Activated CD4-positive, alpha-beta T cell treated with anti-CD3 and anti-CD28 coated beads, Interleukin-10, Interleukin-2, amounts not matched to agents 100 ng/mL and 50 ng/mL, durations not matched to agents 16 hours and 8 hours (primary cell): ENCODE measurements at places on chromosomes 5 and 9.

DNA sequence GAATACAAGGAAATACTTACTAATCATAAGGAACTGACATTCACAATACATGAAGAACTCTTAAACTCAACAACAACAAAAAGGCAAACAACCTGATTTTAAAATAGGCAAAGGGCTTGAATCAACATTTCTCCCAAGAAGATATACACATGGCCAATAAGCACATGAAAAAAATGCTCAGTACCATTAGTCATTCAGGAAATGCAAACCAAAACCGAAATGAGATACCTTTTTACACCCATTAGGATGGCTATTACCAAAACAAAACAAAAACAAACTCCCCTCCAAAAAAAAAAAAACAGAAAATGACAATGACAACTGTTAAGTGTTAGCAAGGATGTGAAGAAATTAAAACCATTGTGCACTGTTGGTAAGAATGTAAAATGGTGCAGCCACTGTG lies 104.1 kb upstream of the ZNF462 start:
- no peak for DNase-seq

GRCh38 chr5:78634229-78634628 lies 14.3 kb downstream of the LHFPL2 start:
- DNase-seq = no peak

DNA sequence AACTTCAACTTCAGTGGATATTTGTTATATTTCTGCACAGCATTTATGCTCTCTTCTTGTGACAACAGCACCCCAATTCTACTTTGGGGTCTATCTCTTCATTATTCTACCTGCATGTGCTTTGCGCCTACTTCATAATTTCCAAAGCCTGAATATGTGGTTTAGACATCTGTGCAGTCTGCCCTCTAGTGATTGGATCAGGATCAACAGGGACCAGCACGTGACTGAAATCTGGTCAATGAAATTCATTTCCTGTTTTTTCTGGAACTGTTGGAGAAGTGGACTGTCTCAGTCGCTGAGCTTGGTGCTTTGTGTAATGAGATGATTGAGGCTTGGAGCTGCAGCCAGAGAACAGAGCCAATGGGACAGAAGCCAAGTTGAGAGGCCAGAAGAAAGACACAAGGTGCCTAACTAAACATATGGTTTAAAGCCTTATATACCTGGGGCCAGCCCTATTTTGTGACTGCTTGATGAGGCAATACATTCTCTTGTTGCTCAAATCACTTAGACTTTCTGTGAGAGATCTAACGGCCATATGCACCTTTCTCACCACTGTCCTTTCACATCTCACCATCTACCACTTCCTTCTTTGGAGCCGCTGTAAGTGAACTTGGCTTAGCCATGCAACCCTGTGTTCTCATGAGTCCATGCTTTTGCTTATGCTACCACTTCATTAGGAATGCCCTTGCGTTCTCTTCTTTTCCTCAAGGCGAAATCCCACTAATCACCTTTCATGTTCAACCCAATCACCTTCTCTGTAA lies 68.8 kb upstream of the PPP2R2B start:
- DNase-seq = peak; percentile 13

- DNase-seq = no peak
Measured at GRCh38 chr5:88877826-88878225, 5.2 kb downstream of the MEF2C start.

DNA sequence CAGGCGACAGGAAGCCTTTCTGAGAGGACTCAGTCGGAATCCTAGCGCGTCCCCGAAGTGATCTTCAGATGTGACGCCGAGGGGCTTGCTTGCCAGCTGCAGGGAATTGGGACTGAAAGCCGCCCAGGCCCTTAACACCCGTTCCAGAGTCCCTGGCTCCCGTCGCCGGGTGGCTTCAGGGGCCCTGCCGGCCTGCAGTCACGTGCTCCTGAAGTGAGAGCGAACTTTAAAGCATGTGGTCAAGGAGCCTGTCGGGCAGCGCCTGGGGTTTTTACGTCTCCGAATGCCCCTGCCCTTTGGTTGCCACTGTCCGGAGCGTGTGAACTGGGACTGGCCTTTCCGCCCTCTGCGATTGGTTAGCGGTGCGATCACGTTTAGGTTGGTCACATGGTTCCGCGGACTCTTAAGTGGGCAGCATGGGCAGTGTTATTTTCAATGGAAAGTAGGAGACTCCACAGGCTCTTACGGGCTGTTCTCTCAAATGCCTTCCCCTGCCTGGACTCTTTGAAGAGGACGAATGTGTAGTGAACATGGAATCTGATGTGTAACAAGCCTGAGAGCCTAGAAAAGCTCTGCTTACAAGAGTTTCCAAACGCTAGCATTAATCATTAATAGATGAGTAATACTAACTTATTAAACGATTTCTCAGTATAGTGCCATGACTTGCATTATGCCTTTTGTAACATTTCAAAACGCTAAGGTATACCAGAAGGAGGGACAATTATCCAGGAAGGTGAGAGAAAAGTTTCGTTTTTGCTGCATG lies 1.9 kb downstream of the VLDLR start:
- DNase-seq = no peak

- DNase-seq = no peak
Measured at GRCh38 chr9:131546336-131547084, 1.2 kb downstream of the PRRT1B start.

GRCh38 chr9:137630679-137631078 lies 11.9 kb downstream of the EHMT1 start:
- DNase-seq = no peak

DNA sequence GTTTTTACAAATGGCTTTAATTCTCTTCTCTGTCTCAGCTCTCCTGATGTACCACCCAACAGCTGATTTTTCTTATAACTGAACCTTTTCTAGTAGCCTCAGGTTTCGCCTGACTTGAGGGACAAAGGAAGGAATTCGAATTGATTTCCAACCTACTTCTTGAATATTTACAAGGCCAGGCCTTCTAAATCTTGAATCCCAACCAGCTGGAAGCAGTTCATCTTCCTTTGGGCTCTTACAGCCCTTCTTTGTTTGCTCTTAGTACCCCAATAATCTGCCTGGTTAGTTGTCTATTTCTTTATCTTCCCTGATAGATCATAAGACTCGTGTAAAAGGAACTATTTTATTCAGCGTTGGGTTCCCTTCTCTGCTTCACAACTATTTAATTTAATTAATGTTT lies 95.9 kb downstream of the NLN start:
- DNase-seq = no peak

GRCh38 chr9:32899761-32900160 lies 101.7 kb downstream of the APTX start:
- DNase-seq = no peak

GRCh38 chr9:127847178-127847510 lies 7.3 kb downstream of the ENG start:
- DNase-seq = no peak

GRCh38 chr9:69121155-69122081 lies 52.7 kb upstream of the TJP2 start:
- DNase-seq = peak; percentile 21

GRCh38 chr5:97115932-97116331 lies 26.5 kb downstream of the LIX1 start:
- DNase-seq = no peak

DNA sequence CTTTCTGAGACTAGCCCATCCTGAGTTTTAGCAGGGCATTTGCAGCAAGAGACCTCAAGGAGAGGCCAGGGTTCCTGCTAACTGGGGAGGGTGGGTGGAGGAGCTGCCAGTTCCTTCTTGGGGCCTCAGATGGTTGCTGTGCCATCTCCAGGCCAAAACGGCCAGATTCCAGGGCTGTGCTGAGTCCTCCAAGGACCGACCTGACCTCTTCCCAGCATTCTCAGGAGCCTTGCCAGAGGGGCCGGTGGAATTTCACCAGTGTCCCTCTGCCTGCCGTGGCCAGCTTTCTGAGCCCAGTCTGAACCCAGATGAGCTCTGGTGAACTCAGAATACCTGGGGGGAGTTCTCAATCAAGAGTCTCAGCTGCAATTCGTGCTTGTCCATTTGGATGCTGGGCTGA lies 54.3 kb downstream of the TSTD2 start:
- no peak for DNase-seq

DNA sequence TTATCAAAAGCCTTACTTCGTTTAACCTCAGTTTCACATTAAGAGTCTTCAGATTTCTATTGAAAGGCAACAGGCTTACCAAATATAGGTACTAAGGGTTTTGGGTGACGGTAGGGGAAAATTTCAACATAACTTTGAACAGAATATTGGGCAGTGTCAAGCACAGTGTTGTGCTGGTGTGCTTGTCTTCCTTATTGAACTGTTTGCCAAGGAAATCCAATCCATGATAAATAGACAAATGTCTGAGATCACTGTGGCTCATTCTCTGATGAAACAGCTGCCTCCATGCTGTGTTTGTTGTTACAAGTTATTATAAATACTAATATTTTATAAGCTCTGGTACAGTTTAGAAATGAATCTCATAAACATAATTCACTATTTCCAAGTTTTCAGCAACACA lies 730.1 kb downstream of the NR2F1-AS1 start:
- no peak for DNase-seq

GRCh38 chr9:124583134-124583533 lies 75.9 kb upstream of the NR5A1 start:
- DNase-seq = no peak

- no peak for DNase-seq
Measured at GRCh38 chr5:173237143-173237874, 2.3 kb upstream of the NKX2-5 start.

GRCh38 chr5:108415726-108416125 lies 33.8 kb upstream of the FBXL17 start:
- no peak for DNase-seq
